ENCODE measurements at places on chromosomes 6 and 20. TPM values are rescaled to one million over a fixed set of nuclear protein-coding genes. Genes with fewer than 3 reads are reported as not detected.

- DNase-seq = no peak
Measured at GRCh38 chr6:150413781-150414281, 45.0 kb downstream of the IYD start.

DNA sequence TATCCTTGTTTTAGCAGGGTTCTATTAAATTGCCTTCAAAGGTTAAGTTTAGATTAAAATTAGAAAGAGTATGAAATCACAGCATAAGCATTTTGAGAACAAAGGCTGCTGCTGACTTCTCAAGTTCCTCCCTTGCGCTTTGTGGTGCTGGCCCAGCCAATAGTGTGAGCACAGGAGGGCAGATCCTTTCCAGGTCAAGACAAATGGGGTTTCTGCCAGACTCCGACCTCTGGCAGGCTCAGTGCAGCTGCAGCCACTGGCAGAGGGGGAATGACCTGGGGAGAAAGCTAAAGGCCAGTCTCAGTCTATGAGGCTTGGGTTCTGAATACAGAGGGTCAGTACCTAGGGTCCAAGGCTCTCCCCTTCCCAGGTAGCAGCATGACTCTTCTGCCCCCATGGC lies 27.0 kb downstream of the CLIC5 start:
- DNase-seq = no peak

DNA sequence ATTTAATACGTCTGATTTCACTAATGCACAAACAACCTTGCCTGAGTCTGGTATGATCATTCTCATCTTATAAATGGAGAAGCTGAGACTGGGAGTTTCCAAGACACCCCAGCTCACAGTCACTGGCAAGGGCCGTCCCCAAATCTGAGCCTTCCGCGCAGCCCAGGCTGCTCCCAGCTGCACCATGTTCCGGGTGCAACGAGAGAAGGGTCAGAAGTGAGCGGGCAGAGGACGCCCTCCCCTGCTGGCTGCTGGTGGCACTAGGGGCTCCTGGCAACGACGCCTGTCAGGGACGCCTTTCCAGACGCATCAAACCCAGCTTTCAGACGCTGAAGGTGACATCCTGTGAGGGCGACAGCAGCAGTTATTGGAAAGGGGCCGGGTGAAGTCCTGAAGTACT lies 115.3 kb upstream of the PROKR2 start:
- no peak for DNase-seq

DNA sequence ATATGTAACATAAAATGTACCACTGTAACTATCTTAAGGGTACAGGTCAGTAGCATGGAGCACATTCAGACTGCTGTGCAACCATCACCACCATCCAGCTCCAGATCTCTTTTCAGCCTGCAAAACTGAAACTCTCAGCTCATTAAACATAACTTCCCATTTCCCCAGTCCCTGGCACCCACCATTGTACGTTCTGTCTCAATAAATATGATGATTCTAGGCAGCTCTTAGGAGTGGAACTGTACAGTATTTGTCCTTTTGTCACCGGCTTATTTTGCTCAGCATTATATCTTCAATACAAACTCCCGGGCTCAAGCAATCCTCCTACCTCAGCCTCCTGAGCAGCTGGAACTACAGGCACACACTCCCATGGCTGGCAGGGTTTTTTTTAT lies 1.5 kb downstream of the ZC3H12D start:
- no peak for DNase-seq

- DNase-seq = no peak
Measured at GRCh38 chr6:166703149-166703710, 76.2 kb upstream of the RPS6KA2 start.

Gene EYA4
- not detected for total RNA-seq

Gene HSPA1L
- total RNA-seq = 0.74 TPM

Data from endothelial cell of umbilical vein (primary cell).